ENCODE measurements at places on chromosomes 2 and 18.

GRCh38 chr18:21345840-21346239 is 103.8 kb downstream of the GREB1L start:
- no peak for DNase-seq

DNA sequence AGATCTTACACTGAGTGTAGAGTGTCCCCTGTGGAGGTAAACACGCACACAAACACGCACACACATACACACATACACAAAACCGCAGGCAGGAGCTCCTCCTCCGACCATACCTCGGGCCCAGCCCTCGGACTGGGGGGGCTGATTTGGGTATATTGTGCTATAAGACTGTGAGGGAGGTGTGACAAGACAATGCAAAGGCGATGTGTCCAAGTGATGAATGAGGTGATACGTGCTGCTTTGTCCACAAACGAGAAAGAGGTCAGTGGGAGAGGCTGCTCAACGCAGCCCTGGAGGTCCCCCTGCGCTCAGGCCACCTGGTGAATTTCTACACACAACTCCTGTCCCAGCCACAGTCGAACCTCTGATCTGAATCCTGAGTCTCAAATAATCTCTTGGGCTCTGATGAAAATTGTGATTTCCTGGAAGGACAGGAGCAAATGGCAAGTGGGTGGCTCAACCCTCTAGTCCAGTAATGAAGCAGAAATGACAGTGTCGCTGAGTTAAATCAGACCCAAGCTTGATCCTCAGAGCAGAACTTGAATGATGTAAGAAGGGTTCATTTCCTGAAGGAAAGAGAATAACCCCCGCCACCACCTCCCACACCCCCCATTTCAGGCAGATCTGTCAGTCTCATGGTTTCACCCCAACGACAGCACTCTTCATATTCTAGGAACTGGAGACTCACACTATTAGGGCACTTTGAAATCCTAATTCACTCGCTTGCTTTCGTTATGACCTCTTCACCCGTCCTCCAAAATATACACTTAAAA is 48.9 kb upstream of the ASXL2 start:
- DNase-seq, result no peak

DNA sequence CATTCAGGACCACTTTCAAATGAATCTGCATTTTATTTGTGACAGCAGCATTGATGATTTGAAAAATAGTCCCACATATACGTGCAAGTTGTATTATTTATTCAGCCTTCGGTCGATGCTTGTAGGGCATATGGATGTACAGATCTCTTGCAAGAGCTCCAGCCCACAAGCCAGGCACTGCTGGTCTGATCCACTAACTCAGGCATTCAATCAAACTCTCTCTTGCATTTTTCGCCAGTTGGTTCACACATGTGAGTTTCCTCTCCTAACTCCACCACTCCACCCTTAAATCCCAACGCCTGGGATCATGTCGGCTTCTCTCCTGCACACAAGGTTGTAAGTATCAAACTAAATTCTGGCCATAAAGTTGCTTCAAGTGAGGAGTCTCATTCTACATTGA is 318.7 kb downstream of the CYP26B1 start:
- no peak for DNase-seq

DNA sequence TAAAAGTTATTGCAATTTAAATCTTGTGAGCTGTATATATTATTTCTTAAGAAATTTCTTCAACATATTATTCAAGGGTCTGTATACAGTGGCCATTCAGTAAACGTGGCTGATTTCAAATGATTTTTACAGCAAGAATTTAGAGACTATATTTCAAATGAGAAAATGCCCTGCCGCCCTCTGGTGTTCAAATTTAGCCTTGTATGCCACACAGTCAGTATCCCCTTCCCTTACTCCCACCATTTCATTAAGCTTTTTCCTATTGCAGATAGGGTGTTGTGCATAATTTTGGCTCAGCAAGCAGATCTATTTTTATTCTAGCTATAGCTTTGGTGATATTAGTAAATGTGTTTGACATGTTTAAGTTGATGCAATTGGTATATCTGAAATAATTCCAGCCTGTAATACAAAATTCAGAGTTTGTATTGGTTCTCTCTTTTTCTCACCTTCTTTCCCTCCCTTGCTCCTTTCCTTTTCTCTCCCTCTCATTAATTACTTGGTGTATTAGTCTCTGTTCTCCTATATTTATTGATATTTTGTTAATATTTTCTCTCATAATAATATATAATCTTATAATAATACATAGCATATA is 22.8 kb upstream of the SCN7A start:
- peak; percentile 17 for DNase-seq
